Cardiac muscle cell (in vitro differentiated cells and primary cell): ENCODE measurements at places on chromosomes 16 and 17. TPM values are rescaled to one million over a fixed set of nuclear protein-coding genes. Genes with fewer than 3 reads are reported as not detected.

Gene SHBG
- polyA plus RNA-seq: 3.9 and 5.6 TPM in 2 replicates

Gene PYCARD
- 2.3 and 5.2 TPM in 2 replicates for polyA plus RNA-seq

Gene TBC1D3I
- polyA plus RNA-seq: not detected in 2 replicates

Gene SLFN13
- polyA plus RNA-seq: 4.2 and 5.9 TPM in 2 replicates

Gene TAOK2
- 25.8 and 36.2 TPM in 2 replicates for polyA plus RNA-seq

Gene PLCG2
- 3.5 and 6.7 TPM in 2 replicates for polyA plus RNA-seq

Gene TMED6
- polyA plus RNA-seq: 0.37 and 0.95 TPM in 2 replicates

Gene CTRL
- polyA plus RNA-seq: 10.0 and 14.8 TPM in 2 replicates

Gene ADAP2
- polyA plus RNA-seq: 0.24 and 0.71 TPM in 2 replicates

Gene KRTAP16-1
- polyA plus RNA-seq: not detected in 2 replicates

Gene GCGR
- 0.79 TPM in 1 of 2 replicates, not detected in the other for polyA plus RNA-seq

Gene CSHL1
- not detected in 2 replicates for polyA plus RNA-seq

Gene ZNF174
- polyA plus RNA-seq: 31.4 and 33.1 TPM in 2 replicates
